NCI-H1694 (cell line): ENCODE measurements at places on chromosomes 7 and 10.

- no peak for DNase-seq
Observed at GRCh38 chr7:44099669-44100068, 4.5 kb upstream of the AEBP1 start.

- no peak for DNase-seq
Observed at GRCh38 chr7:154795014-154795413, 207.9 kb downstream of the PAXIP1 start.

DNA sequence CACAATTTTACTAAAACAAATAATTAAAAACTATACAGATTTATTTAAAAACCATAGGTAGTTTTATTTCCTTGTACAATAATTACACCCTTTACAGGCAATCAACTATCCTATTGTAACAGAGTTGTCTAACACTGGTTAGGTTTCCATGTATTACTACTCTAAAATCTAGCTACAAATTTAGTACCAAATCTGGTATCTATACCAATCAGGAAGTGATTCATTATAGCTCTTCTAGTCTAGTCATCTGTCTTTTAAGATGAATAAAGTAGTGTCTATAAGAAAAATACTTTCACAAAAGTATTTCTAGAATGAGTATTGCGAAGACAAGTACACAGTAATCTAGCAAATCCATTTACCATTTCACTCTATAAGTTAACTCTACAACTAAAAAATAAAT lies 16.9 kb downstream of the ZNF800 start:
- DNase-seq: no peak

DNA sequence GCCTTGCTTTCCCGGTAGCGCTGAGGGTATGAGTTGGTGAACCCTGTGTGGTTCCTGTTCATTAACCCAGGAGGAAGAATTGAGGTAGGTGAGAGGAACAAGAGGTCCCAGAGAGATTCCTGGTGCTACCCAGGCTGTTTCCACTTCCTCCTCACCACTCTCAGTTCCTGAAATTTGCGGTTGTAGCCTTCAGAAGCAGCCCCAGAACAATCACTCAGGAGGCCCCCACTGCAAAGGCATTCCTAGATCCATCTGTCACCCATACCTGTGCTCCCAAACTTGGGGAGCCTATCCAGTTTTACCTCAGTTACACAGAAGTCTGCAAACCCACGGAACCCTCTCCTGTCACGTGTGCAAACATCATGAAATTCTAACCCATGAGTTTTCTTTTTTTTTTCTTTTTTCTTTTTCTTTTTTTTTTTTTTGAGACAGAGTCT lies 9.0 kb upstream of the PIP4K2A start:
- no peak for DNase-seq

- DNase-seq: no peak
Observed at GRCh38 chr7:140349144-140349771, 49.1 kb downstream of the SLC37A3 start.

DNA sequence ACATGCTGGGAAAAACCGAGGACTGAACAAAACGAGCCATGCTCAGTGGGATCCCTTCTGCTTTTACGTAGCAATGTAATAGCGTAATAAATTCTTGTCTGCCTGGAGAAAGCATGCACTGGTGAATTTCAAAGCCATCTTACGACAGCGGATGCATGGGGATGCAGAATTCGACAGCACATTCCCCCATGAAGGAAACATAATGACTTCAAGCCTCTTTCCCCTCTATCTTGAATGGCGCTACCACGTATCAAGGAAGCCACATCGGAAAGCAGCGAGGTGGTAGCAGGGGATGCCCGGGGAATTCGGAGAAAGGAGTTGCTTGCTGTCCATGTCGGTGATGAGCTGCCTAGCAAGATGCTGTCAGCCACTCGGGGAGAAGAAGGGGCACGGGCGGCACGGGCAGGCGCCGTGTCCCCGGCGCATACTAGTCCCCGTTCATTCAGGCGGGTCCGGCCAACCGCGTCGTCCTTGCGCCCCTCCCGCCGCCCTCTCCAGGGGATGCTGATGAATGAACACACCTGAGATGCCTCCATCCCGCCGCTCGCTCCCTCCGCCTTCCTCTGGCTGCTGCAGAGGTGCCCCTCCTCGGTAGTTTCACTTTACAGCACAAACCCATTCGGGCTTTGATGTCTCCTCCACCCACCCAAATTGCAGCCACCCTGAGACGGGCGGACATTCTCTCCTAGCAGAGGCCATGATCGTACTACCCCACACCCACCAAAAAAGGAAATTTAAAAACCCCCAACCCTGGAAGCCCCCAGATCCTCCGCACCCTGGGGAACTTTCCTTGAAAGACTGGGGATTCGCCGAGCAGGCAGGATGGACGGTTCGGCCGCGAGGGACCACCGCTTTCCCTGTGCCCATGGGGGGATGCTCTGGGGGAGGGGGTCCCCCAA lies 644 bp downstream of the SORBS1 start:
- DNase-seq: no peak

DNA sequence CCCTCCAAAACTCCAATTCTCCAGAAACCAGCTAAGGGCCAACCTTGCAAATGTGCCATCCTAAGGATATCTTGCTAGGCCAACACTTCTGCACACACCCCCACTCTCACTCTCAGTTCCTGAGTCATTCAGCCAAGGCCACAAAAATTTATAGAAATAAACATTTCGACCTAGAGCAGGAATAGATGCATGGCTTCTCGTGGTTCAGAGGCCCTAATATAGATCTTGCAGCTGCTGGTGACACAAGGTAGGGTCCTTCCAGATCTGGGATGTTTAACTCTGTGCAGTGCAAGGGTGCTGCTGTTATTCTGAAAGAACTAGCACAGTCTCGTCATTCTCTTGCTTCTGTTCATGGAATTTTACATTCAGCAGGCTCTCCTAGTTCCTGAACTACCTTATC lies 369.3 kb downstream of the CALN1 start:
- DNase-seq: no peak

- DNase-seq: no peak
Observed at GRCh38 chr7:26378016-26378415, 86.4 kb downstream of the SNX10 start.

DNA sequence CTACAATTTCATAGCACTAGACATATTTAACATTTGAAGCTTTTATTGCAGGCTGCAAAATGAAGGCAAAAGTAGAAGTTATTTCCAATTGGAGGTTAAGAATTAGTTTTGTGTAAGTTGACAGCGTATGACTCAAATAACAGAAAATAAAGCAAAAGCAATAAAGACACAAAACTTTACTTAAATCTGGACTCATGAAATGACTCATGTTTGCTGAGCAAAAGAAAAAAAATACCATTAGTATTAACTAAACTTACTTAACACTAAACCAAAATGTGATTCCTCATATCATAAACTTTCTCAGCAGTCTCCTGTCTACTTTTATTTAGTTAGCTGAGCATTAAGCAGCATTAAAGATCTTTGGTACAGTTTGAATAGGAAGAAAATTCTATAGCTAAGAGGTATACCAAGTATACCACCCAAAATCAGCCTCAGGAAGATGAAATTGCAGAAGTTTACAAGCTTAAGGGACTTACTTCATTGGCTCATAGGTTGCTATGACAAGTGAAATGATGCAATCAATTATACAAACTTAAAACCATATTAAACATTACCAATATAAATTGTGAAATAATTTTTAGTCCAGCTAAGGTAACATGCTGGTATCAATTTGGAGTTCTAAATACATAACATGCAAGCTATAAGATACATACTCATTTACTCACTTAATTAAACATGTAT lies 1131.4 kb downstream of the XPNPEP1 start:
- no peak for DNase-seq

DNA sequence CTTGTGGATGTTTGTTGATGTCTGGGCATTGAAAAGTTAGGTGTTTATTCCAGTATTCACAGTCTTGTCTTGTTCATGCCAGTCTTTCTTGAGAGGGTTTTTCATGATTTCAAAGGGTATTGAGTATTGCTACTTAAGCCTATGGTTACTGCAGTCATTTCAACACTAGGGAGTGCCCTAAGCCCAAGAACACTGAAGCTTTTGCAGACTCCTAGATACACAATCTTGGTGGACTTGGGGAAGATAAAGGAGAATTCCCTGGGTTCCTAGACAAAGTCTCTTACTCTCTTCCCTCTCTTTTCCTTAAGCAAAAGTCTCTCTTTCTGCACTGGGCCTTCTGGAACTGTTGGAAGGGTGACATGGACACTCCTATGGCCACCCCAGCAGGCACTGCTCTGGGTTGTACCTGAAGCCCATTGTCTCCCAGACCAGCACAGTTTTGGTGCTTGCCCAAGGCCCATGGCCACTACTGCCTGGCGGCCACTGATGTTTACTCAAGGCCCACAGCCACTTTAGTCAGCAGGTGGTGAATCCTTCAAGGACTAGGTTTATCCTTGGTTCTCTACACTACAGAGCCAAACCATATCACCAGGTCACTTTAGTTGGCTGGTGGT lies 24.9 kb downstream of the SAMD9 start:
- DNase-seq: no peak

- DNase-seq: no peak
Observed at GRCh38 chr10:14648946-14649345, 125.8 kb downstream of the FAM107B start.

GRCh38 chr7:31764462-31764861 lies 77.4 kb downstream of the PPP1R17 start:
- DNase-seq: no peak

- no peak for DNase-seq
Observed at GRCh38 chr10:6347391-6347951, 144.7 kb downstream of the PFKFB3 start.

- no peak for DNase-seq
Observed at GRCh38 chr7:20299647-20300312, 30.9 kb upstream of the ITGB8 start.

DNA sequence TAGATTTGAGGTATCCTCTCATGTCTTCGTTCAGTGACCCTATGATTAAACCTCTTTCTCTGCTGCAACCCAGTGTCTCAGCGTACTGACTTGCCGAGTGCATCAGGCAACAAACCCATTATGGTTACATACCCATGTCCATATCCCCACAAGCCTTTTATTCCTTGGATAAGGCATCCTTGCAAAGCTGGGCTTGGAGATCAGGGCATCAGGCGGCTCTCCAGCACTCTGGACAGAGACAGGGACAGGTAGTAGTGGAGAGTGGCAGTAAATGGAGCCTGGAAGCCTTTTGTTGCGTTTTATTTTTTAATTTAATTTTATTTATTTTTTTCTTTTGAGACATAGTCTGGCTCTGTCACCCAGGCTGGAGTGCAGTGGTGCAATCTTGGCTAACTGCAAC lies 32.0 kb upstream of the NPFFR1 start:
- DNase-seq: no peak

GRCh38 chr10:86261941-86262687 lies 104.5 kb downstream of the GRID1 start:
- DNase-seq: no peak

DNA sequence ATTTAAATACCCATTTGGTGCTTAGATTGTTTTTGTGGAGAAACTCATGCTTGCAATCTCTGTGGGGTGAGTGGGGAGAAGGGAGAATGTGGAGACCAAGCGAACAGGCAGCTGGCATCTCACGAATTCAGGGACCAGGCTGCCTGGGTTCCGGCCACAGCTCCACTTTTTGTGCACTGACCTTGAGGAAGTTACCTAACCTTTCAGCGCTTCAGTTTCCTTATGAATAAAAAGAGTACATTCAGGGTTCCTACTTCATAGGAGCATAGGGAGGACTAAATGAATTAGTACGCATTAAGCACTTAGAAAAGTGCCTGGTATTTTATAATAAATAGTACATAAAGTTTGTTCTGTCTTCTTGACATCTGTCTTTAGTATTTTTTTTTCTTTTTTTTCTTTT lies 72.5 kb downstream of the PRTFDC1 start:
- DNase-seq: no peak

GRCh38 chr7:13414661-13415107 lies 574.8 kb downstream of the ETV1 start:
- no peak for DNase-seq

DNA sequence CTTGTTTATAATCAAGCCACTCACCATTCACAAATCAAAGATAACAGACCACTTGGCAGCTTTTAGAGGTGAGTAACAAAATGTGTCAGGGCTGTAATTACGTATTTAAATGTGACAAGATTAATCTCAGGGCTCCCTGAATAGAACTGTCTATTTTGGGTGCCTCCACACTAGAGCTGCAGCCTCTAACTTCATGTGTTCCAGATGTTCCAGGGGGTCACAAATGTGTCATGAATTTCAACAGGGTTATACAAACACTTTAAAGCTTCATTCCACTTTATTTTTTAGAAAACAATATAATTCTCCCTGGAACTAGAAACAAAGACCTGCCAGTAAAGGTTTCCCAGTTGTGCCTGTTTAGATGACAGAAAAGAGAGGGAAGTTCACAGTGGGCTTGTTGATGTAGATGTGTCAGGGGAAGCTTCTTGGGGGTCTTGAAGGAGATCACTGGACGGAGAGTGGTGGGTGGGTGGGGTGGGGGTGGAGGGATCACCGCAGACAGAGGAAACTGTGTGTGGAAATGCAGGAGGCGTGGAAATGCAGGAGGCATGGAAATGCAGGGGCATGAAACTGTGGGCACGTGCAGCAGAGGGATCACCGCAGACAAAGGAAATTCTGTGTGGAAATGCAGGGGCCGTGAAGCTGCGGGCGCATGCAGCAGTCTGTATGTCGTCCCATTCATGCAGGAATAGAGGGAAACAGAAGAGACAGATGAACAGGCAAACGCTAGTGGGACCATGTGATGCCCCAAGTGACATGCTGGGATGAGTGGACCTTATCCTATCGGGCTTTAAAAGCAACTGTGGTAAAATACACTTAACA lies 42.0 kb upstream of the TRIL start:
- DNase-seq: no peak

- DNase-seq: no peak
Observed at GRCh38 chr10:58384095-58384494, 1.1 kb upstream of the TFAM start.

DNA sequence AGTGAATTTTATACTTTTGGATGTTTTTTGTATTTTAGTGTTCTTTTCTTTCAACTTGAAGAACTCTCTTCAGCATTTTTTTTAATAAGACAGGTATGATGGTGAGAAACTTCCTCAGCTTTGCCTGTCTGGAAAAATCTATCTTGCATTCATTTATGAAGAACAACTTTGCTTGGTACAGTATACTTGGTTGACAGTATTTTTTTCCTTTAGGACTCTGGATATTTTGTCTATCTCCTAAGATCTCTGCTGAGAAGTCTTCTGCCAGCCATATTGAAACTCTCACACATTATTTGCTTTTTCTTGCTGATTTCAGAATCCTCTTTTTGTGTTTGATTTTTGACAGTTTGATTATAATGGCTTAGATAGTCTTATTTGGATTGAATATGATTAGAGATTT lies 405.0 kb upstream of the GHITM start:
- DNase-seq: no peak

DNA sequence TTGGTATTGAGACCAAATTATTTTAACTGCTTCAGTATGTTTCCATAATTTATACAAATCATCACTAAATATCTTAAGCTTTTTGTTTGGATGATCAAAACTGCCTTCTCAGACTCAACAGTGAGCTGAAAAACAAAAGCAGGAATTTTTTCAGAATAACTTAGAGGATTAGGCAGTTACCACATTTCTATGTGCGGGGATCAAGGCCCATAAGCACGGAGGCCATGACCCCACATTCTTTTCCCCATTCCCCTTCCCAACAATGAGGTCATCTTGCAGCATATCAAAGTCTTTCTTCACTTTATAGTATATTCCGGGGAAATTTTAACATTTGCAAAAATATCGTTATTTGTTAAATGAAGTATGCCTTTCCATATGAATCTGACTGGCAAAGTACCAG lies 125.8 kb downstream of the ELMO1 start:
- no peak for DNase-seq

GRCh38 chr10:132906106-132906505 lies 36.3 kb downstream of the CFAP46 start:
- DNase-seq: no peak

- DNase-seq: no peak
Observed at GRCh38 chr7:110693344-110693743, 397.6 kb upstream of the LRRN3 start.

GRCh38 chr10:86712317-86712707 lies 44.0 kb downstream of the LDB3 start:
- peak; percentile 39 for DNase-seq
